ENCODE measurements at places on chromosomes 1 and 21.

DNA sequence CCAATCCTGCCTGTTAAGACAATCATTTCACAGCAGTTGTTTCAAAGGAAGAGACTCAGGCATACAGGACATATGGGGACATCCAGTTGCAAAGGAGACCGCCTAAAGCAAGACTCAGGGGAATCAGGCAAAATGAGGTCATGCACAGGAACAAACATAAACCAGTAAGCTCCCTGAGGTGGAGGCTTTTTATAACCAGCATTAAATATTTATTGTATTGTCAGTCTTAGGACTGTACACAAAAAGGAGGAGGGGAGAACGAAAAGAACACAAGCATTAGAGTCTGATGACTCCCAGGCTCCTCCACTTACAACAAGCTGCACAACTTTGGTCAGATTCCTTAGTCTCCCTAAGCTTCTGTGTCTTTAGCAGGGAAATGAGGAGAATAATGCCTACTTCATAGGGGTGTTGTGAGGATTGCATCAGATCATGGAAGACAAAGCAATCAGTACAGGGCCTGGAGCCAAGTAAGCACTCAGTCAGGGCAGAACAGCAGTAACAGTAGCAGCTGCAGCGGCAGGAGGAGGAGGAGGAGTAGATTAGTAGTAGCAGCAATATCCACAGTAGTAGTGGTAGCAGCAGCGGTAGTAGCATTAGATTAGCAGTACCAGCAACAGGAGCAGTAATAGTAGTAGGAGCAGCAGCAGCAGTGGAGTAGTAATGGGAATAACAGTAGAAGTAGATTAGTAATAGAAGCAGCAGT, 54.2 kb upstream of the SPATA6 start:
- DNase-seq = peak; percentile 18

GRCh38 chr1:145720878-145721671, 1.8 kb downstream of the CD160 start:
- DNase-seq = peak; percentile 81

DNA sequence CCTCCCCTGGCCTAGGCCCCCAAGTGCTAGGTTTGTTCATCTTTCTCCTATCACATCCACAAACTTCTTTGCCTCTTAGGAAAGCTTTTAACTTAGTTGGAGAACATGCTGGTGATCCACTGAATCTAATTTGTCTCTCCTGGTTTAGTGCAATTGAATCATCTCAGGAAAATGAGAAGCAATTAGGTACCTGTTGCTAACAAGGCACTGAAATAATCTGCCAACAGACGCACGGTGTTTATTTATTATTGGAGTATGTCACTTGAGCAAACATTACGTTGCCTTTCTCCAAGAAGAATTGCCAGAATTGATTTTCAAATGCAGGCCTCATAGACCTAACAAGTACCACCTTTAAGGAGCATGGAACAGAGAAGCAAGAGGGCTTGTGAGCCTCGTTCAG, 309.4 kb downstream of the NFIA start:
- no peak for DNase-seq

DNA sequence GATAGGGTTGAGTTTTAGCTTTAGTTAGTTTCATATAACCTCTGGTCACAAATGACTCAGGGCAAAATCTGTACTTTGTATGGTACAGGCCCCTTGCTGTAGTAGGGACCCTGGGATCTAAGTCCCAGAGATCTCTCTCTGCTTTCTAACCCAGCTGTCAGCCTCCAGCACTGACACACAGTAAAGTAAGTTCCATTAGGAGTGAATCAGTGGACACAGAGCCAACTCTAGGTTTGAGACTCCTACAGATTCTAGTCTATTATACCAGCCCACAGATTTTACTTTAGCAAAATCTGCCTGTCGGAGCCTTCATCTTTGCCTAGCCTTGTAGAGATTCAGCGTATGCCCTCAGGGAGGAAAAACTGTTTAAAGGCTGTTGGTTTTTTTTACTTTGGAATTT, 52.5 kb downstream of the ANGPTL1 start:
- DNase-seq = peak; percentile 42

DNA sequence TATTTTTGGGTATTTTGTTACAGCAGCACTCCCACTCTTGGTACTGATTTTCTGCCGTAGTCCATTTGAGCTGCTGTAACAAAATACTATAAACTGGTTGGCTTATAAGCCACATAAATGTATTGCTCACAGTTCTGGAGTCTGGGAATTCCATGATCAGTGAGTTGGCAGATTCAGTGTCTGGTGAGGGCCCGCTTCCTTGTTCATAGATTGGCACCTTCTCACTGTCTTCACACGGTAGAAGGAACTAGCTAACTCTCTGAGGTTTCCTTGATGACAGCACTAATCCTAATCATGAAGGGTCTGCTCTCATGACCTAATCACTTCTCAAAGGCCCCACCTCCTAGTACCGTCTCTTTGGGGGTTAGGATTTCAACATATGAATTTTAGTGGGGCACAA, 85.2 kb downstream of the HHAT start:
- DNase-seq = no peak

DNA sequence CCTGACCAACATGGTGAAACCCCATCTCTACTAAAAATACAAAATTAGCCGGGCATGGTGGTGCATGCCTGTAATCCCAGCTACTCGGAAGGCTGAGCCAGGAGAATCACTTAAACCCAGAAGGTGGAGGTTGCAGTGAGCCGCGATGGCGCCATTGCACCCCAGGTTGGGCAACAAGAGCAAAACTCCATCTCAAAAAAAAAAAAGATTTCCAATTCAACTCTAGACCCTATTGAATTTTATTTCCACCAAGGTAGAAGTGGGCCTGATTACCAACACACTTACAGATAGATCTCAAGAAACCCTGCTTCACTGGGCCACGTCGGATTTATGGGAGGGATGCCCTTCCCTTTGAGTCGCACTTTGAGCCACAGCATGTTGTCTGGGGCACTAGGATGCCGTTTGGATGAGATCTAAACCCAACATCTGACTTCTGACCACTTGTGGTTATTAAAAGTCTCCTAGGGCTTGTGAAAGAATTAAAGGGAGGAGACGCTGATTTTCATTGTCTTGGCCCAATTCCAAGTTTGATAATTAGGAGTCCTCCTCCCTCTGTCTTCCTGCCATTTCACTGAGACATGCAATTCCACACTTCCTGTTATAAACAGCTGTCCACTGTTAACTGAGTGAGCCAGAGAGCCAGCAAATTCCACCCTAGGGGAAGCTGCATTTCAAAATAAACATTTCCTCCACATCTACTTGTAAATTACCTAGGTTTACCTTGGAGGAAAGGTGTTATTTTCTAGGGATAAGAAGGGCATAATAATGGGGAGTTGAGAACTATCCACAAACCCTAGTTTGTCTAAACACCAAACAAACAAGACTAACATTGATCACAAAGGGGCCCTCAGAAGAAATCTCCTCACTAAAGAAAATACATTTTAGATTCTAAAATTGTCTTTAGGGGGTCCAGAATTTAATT, 5.2 kb upstream of the RERE start:
- peak; percentile 97 for DNase-seq

DNA sequence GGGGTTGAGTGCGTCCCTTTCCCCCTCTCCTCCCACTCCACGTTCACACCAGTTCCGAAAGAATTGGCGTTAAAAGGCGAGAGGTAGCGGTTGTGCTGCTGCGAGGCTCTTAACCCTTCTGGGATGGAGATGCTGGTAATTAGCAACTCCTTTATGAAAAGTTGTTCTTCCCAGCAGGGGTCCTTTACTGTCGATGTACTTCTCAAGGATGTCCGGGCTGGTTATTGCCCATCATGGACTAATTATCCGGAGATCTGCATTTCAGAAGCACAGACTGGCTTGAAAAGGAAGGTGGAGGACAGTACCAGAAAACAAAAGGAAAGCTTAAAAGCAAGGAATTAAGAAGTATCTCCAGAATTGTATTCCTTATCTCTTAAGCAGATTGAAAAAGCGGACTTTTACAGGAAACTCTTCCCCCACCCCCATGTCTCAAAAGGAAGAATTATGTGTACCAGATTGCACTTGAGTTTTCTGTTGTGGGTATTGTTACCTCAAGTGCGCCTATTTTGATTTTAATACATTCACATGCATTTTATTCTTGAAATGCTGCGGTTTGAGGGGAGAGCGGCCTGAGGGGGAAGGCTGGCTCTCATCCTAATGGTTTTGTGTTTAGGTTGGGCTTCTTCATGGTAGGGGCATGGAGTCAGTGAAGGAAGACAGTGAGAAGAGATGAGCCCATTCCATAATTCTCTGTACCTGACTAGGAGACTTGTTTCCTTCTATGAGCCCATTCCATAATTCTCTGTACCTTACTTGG, 1.5 kb downstream of the AK4 start:
- no peak for DNase-seq

DNA sequence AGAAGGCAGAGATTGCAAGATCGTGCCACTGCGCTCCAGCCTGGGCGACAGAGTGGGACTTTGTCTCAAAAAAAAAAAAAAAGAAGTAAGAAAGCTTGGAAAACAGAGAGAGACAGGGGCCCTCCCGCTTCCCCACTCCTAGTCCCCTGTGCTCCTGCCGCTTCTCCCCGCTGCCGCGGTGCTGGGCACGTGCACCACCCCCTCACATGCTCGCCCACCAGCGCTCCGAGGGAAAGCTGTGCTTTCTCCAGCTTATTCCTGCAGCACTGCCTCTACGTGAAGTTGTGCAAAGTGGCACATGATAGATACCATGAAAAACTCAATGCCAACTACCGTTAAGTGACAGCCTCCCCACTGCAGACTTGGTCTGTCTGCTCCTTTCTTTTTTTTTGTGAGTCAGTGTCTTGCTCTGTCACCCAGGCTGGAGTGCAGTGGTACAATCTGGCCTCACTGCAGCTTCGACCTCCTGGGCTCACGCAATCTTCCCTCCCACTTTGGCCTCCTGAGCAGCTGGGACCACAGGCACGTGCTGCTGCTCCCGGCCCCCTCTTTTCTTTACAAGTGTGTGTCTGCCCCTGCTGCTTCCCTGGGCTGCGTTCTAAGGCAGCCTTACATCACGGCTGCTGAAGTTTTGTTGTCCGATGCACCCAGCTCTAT, 15.4 kb downstream of the SLX9 start:
- DNase-seq = no peak

DNA sequence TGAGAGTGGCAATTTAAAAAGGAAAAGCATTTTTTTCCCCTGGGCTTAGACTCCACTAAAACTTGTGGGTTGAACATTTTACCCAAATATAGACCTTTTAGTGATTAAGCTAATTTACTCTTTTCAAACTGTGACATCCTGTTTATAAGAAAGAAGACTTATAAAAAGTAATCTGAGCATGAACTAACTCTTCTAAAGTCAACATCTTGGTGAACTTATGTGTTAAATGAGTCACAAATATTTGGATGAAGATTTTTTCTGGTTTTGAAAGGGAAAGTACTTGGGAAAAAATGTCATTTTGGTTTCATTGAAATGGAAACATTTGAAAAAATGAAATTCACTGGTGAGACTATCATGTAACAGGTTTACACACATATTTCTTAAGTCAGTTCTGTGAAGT, 109.8 kb downstream of the KCNK2 start:
- DNase-seq = peak; percentile 10

DNA sequence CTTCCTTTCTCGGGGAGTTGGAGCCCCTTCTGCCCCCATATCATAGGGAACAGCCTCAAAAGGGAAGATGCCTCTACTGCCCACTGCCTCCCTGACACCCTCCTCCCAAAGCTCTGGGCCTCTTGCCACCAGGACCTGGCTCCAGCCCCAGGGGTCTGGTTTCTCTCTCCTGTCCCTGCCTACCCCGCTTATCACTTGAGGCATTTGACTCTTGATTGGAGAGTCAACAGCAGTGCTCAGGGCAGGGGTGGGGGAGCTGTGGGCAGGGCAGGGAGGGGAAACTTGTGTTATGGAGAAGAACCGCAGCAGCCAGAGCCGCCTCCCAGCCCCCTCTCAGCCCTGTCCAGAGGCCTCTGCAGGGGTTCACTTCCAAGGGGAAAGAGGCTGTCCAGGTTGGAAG, 573 bp downstream of the TRIM63 start:
- DNase-seq = no peak

DNA sequence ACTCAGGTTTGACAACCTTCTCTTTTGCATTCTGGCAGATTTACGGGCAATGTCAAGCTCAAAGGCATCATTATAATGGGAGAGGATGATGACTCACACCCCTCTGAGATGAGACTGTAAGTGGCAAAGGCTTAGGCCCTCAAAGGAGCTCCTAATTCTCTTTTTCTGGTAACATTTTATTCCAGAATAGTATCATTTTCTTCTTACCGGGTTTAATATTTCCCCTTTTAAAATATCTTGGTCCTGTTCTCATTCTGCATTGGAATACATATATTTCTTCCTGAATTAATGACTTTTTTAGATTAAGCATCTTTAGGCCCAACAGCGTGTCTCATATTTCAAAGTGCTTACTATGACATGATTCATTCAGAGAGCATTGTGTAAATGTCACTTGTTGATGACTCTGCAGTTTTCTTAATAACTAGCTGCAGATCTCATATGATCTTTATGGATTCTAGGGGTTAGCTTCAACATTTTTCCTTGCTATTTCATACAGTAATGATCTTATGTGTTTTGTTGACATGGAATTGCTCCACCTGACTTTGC, 1.7 kb downstream of the PITHD1 start:
- DNase-seq = peak; percentile 37

GRCh38 chr1:175034775-175035174, 11.6 kb upstream of the MRPS14 start:
- DNase-seq = no peak

DNA sequence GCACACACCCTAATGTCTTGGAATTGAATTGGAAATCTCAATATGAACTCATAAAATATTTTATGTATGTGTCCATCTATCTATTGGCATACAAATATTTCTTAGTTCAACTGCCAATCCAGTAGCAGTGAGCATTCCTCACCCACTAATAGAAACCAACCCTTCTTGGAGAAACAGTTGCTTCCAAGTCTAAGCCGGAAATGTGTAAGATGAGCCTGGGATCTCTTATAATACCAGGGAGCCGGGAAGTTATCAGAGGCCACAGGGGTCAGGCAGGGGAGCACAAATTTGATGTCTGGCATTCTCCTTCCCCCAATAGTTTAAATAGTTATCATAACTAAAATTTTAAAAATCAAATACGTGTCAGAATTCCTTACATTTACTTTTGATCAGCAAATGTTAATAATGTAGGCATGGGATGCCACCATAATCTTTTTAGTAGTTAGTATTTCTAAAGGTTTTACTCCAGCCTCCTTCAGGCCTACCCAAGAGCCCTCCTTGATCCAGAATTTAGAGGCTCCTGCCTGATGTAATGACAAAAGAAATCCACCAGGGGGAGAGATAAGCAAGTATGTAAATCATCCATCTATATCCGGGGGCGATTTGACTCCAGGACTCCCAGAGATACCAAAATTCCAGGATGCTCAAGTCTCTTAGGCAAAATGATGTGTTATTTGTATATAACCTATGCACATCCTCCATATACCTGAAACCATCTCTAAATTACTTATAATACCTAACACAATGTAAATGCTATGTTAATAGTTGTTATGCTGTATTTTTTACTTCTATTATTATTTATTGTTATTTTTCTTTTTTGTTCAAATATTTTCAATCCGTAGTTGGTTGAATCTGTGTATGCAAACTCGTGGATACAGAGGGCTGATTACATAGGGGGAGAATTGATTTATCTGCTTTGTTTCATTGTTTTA, 218.7 kb upstream of the COA6 start:
- DNase-seq = peak; percentile 56

- no peak for DNase-seq
Observed at GRCh38 chr1:161084597-161084988, 4.8 kb downstream of the NECTIN4 start.

GRCh38 chr1:172698224-172698623, 39.3 kb downstream of the FASLG start:
- no peak for DNase-seq

- no peak for DNase-seq
Observed at GRCh38 chr1:185402930-185403329, 85.9 kb upstream of the IVNS1ABP start.

All from foreskin fibroblast (primary cell).